NK-92 treated with Interleukin-12 subunit alpha and Interleukin-12 subunit beta, amount 100 ng/mL, for 24 hours (cell line): ENCODE measurements at places on chromosomes 5 and 9.

DNA sequence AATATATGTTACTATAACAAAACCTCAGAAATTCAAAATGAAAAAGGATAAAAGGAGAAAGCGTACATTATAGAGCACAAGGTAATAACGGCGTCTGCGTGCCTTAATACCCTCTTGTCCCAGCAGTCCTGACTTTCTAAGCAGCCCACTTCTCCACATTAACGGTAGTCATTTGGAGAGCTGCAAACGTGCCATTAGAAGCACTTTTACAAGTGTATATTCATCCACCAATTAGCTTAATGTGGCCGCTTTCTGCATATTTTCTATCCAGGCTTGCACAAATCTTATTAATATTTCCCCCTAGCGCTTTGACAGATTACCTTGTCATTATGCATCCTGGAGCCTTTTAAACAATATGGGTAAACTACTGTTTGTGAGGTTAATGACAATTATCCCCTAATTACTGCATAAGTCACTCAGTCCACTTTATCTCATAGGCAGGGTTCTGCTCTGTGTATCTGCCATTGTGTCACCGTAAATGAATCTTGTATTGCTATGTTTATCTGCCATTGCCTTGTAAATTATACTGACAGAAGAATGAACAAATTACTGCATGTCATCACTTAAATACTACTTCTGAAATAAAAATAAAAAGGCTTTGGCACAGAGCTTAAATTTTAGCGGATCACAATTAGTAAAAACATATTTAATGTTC lies 421.3 kb downstream of the BNC2 start:
- DNase-seq, result no peak

GRCh38 chr9:81969971-81970370 lies 18.6 kb upstream of the SPATA31D1 start:
- DNase-seq, result no peak

DNA sequence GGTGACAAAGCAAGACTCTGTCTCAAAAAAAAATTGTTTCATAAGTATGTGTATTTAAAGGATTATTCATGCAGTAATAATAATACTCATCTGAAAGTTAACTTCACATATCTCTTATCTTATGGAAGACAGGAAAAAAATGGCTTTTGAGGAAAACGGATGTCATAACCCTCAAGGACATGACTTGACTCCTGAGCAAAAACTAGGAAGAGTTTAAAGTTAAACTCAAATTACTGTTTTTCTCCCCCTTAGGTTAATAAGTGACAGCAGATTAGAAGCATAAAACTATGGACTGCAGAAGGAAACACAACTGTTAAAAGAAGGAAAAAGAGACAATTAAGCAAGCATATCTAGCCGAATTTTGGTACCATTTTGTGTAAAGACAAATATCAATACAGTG lies 16.5 kb downstream of the DHX29 start:
- DNase-seq, result no peak

GRCh38 chr5:109775130-109775529 lies 85.4 kb downstream of the MAN2A1 start:
- no peak for DNase-seq

- no peak for DNase-seq
Measured at GRCh38 chr5:132057498-132058255, 2.8 kb upstream of the IL3 start.

GRCh38 chr5:32869216-32869615 lies 158.1 kb downstream of the NPR3 start:
- DNase-seq, result no peak

DNA sequence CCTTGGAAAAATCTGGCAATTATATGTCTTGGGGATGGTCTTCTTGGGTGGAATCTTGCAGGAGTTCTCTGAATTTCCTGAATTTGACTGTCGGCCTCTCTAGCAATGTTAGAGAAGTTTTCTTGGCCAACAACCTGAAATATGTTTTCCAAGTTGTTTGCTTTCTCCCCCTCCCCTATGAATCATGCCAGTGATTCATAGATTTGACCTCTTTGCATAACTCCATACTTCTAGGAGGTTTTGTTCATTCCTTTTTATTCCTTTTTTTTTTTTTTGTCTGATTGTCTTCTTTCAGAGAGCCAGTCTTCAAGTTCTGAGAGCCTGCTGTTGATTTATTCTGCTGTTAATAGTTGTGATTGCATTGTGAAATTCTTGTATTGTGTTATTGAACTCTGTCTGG lies 56.7 kb upstream of the SLC44A1 start:
- no peak for DNase-seq

DNA sequence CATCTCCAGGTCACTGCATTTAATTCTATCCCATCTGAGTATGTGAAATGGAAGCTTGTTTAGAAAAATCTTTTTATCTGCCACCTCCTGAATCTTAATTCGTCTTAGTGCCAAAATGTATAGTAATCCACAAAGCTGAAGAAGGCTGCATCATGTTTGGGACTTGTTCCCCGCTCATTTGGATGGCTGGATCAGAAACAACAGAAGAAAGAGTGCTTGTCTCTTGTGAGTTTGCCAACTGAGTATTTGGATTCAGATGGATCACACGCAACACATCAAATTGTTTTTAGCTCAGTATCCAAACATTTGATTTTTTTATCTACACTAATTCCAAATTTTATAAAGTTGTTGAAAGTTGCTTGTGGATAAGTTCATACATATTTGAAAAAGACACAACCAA lies 197.2 kb upstream of the PAPPA start:
- DNase-seq, result no peak
